ENCODE measurements at places on chromosomes 6 and 20.

DNA sequence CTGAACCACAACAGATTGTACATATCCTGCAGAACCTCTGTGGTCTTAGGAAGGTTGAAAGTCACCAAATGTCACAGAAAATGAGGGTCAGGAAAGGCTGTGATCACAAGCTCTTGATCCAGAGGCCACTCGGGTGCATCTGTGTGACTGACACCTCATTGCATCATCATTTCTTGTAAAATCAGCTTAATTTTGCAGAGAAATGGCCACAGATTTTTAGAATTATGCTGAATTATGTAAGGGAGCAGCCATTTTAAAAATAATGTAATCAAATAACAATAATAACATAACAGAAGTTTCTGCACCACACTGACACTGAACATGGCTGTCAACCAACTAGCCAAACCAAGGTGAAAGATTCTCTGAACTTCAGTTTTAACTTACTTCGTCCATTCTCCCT lies 32.5 kb upstream of the PRND start:
- DNase-seq = no peak

DNA sequence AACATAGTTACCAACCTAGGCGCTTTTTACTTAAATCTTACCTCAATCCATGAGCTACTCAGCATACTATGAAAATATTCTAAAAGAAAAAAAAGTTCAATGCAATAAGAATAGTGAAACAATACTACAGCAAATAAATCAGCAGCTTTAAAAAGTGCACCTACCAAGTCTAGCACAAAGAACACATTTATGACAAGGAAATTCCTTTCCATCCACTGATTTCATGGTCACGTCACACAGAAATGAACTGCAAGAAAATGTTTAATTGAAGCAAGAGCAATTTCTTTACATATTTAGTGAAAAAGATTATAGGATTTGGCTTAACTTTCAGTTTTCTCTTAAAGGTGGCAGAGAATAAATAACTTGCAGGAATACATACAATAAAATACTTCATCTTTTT lies 36.2 kb downstream of the IBTK start:
- DNase-seq = no peak

- DNase-seq = peak; percentile 71
These were observed 4.3 kb upstream of the CEBPB start for GRCh38 chr20:50186151-50186885.

DNA sequence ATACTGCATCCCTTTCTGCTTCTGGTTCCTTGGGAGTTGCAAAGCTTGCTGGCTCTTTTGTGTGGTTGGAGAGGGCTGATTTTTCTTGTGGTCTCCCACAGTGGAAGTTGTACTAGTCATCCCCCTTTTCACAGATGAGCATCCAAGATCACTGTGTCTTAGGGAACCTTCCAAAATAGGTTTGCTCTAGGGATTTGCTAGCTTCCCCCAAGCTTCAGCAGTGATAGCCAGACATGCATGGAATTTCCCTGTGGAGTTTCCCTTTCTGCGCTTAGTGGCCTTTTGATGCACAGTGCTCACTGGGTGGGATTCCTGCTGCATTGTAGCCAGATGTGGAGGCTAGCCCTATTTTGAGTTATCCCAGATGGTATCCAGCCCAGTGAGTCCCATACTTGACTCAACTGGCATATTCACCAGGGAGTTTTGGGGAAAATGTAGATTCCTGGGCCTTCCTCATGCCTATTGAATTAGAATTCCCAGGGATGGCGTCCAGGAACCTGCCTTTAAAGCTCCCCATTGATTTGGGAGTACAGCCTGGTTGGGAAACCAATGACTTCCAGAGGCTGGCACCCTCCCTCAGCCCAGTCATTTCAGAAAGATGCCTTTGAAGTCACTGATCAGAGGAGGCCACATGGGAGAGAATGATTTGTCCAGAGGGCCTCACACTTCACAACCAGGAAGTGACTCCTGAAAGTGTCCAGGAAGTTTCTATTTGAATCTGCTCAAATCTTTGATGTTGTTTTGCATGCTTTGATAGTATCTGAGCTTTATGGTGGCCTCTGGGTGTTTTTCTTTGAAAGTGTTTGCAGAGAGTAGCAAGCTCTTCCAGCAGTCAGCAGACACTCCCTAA lies 25.9 kb downstream of the PPARD start:
- DNase-seq = peak; percentile 82

DNA sequence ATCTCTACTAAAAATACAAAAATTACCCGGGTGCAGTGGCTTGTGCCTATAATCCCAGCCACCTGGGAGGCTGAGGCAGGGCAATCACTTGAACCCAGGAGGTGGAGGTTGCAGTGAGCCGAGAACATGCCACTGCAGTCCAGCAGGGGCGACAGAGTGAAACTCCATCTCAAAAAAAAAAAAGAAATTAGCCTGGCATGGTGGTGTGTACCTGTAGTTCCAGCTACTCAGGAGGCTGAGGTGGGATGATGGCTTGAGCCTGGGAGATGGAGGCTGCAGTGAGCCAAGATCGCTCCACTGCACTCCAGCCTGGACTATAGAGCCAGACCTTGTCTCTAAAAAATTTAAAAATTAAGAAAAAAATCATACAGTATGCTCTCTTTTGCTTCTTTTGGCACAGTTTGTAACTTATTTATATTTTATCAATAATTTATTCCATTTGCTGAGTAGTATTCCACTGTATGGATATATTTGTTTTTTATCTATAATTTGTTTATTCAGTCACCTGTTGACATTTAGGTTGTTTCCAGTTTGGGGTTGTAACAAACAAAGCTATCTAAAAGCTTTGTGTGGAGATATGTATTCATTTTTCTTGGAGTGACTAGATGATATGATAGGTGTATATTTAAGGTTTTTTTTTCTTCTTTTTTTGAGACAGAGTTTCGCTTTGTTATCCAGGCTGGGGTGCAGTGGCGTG lies 8.0 kb upstream of the MYBL2 start:
- DNase-seq = no peak

GRCh38 chr6:96777113-96777512 lies 60.2 kb downstream of the GPR63 start:
- no peak for DNase-seq

GRCh38 chr20:25308671-25309394 lies 60.9 kb downstream of the PYGB start:
- peak; percentile 35 for DNase-seq

DNA sequence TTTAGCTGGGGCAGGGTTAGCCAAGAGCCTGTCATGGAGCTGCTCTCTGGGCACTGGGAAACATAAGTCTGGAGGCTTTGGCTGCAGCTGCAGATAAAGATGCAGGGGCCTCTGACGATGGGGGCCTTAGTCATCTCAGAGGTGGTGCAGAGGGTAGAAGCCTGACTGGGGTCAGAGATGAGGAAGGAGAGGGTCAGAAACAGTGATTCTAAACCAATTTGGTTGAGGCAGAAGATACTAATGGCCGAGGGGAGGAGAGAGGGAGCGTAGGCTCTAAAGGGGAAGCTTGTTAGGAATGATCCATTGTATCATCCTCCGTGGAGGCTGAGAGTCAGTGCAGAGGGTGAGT lies 33.8 kb downstream of the PLEKHG1 start:
- DNase-seq = no peak

Measured in astrocyte of the cerebellum (primary cell).